ENCODE measurements at places on chromosomes 4 and X. TPM values are rescaled to one million over a fixed set of nuclear protein-coding genes. Genes with fewer than 3 reads are reported as not detected.

- no peak for DNase-seq
Observed at GRCh38 chr4:165288226-165288625, 39.2 kb upstream of the MSMO1 start.

- no peak for DNase-seq
Observed at GRCh38 chr4:142778900-142779299, 67.2 kb downstream of the INPP4B start.

The GAGE12H gene
- total RNA-seq, result not detected

DNA sequence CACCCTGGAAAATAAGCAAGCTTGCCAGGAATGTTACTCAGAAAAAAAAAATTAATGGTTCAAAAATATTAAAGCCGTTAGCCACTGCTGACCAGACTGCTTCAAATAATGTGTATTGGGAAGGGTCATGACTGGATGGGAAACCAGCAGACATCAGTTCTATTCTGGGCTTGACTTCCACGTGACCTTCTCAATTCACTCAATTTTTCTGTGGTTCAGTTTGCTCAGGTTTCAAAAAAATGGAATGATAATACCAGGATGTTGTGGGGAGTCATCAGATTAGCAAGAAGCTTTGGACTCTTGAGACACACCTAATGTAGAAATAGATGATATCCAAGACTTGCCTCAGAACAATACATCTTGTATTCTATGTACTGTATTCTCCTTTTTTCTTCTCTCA lies 541.9 kb upstream of the BOD1L1 start:
- DNase-seq, result no peak

- DNase-seq, result no peak
Observed at GRCh38 chr4:83267121-83267829, 17.3 kb downstream of the COQ2 start.

The NKRF gene
- 5.2 TPM for total RNA-seq

GRCh38 chr4:38511702-38512101 lies 152.3 kb upstream of the KLF3 start:
- DNase-seq, result no peak

GRCh38 chr4:3500111-3500510 lies 32.1 kb downstream of the LRPAP1 start:
- no peak for DNase-seq

GRCh38 chrX:87397103-87397886 lies 120.3 kb upstream of the KLHL4 start:
- no peak for DNase-seq

GRCh38 chr4:11019451-11020240 lies 335.1 kb upstream of the CLNK start:
- no peak for DNase-seq

The PFKFB1 gene
- 0.22 TPM for total RNA-seq

GRCh38 chr4:138614398-138615142 lies 372.4 kb upstream of the SLC7A11 start:
- no peak for DNase-seq

The F8A2 gene
- not detected for total RNA-seq

- no peak for DNase-seq
Observed at GRCh38 chrX:17596061-17596460, 141.2 kb upstream of the SCML1 start.

DNA sequence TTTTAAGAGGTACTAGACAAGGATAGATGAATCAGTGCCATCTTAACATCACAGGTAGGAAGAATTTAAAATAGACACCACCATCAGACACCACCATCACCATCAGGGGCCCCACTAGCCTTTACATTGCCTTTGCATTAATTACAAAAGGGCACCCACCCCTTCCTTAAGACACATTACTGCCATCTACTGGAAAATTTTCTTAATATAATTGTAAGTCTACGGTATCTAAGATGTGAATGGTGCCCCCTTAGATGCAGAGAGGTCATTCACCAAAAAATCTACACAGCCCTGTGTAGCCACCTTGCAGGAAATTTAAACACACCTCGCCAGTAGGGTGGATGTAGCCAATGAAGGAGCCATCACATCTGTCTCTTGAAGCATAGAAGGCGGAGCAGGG lies 184.1 kb downstream of the MID1IP1 start:
- no peak for DNase-seq

The CT45A2 gene
- total RNA-seq, result not detected

GRCh38 chr4:188417181-188417580 lies 277.9 kb downstream of the TRIML1 start:
- no peak for DNase-seq

The SSX7 gene
- not detected for total RNA-seq

The NEUROG2 gene
- not detected for total RNA-seq
